Activated CD8-positive, alpha-beta memory T cell treated with anti-CD3 and anti-CD28 coated beads for 36 hours (primary cell): ENCODE measurements at places on chromosomes 16 and 17. TPM values are rescaled to one million over a fixed set of nuclear protein-coding genes. Genes with fewer than 3 reads are reported as not detected.

The TSPAN10 gene
- total RNA-seq, result 0.23 TPM

The ADAD2 gene
- not detected for total RNA-seq

The LAT gene
- 177 TPM for total RNA-seq

The TAT gene
- total RNA-seq, result not detected

The OR3A1 gene
- 0.51 TPM for total RNA-seq

The TBC1D26 gene
- total RNA-seq, result 0.08 TPM

The SLC4A1 gene
- total RNA-seq, result not detected

The CCL14 gene
- not detected for total RNA-seq

The HOXB13 gene
- not detected for total RNA-seq

The PRAC1 gene
- total RNA-seq, result not detected

The SLC5A11 gene
- not detected for total RNA-seq

The PPY gene
- not detected for total RNA-seq

The C16orf89 gene
- total RNA-seq, result not detected

The CHRNE gene
- total RNA-seq, result 0.42 TPM

The SOCS1 gene
- 107 TPM for total RNA-seq

The CEP20 gene
- 40.1 TPM for total RNA-seq

The SBK1 gene
- total RNA-seq, result 2.6 TPM

The CES4A gene
- 5.2 TPM for total RNA-seq

The SYCE1L gene
- total RNA-seq, result 4.2 TPM
